Stimulated activated CD8-positive, alpha-beta memory T cell treated with anti-CD3 and anti-CD28 coated beads, Interleukin-7, amount 100 ng/mL, for 1 hour (primary cell): ENCODE measurements at places on chromosomes 16 and 17.
A peak's percentile ranks its signal among the peaks of the same experiment; 100 is the strongest.

GRCh38 chr16:73874324-73874723 lies 422.3 kb upstream of the PSMD7 start:
- DNase-seq, result no peak

DNA sequence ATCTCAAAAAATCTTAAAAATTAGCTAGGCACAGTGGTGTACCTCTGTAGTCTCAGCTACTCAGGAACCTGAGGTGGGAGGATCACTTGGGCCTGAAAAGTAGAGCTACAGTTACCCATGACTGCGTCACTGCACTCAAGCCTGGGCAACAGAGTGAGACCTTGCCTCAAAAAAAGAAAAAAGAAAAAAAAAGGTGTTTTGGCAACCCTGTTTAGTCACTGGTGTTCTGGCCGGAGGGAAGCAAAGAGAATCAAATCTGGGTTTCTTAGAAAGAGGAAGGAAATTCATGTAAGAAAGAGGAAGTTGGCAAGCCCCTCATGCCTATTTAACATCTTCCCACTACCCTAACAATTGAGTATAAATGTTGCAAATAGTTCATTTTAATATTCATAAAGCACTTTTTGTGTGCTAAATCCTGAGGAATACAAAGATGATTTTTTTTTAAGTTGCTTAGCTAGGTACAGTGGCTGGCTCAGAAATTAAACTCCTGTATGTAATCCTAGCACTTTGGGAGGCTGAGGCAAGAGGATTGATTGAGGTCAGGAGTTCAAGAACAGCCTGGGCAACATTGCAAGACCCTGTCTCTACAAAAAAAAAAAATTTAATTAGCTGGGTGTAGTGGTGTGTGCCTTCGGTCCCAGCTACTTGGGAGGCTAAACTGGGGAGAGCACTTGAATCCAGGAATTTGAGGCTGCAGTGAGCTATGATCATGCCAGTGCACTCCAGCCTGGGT lies 6.5 kb upstream of the USP32 start:
- DNase-seq, result no peak

DNA sequence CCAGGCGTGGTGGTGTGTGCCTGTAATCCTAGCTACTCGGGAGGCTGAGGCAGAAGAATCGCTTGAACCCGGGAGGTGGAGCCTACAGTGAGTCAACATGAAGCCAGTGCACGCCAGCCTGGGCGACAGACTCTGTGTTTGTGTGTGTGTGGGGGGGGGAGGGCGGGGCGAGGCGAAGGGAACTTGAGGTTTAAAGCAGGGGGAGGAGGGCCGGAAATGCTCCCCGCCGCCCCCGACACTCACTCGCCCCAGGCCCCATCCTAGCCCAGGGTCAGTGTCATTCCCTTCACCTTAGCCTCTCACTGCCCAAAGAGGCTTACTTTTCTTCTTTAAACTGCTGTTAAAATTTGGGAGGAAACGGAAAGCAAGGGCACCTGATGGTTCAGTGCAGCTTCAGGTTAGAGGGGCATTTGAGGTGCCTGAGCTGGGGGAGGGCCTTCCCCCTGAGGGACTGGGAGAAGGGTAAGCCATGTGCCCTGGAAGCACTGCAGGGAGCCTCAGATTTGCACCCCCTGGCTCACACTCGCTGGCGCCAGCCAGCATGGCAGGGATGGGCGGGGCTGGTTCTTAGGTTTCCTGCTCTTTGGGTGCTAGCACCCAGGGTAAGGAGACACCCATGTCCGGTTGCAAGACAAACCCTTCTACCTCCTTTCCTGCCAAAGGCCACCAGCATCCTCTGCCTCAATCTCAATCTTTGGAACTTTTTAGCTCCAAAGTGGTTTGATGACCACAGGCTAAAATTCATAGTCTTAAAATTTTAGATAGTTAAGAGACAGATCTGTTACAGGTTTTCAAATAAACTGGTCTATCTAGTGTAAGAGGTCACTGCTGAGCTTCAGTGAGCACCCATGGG lies 2.2 kb upstream of the LIMD2 start:
- DNase-seq, result no peak

DNA sequence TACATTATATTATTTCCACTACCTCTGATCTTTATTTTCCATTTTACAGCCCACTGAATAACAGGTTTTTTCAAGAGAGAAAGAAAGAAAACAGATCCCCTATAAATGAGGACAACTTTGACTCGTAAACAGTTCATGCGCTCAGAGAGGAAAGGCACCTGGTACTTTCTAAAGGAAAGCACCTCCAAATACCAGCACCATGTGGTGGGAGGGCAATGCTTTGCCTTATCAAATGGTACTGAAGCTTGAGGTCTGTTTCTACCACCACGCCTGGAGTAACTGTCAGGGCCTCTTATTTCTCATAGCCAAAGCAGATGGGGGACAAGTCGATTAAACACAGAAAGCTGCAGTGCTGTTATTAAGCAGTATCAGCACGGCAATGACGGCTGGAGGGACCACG lies 510.3 kb upstream of the ZFHX3 start:
- no peak for DNase-seq

GRCh38 chr17:59829217-59830006 lies 63.3 kb downstream of the TUBD1 start:
- no peak for DNase-seq

DNA sequence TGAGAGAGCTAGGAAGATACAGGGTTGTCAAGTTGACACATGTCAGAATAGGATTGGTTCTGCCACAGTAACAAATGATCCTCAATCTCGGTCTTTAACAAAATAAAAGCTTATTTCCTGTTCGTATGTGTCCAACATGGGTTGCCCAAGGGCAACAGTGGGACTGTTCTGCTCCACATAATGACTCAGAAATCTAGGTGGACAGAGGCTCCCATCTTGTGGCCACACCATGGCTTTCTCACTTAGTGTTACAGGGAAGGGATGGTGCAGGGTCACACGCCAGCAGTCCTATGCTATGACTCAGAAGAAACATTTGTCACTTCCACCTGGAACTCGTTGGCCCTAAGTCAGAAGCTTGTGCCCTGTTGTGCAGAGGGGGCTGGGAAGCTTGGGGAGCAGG lies 364.9 kb downstream of the SNX29 start:
- no peak for DNase-seq

GRCh38 chr17:31724619-31725018 lies 134.4 kb downstream of the COPRS start:
- no peak for DNase-seq

- no peak for DNase-seq
Measured at GRCh38 chr17:17970699-17971430, 1.3 kb downstream of the TOM1L2 start.

GRCh38 chr17:143785-144281 lies 6.5 kb downstream of the SCGB1C2 start:
- peak; percentile 74 for DNase-seq

GRCh38 chr17:44359006-44359405 lies 4.6 kb downstream of the FAM171A2 start:
- no peak for DNase-seq

DNA sequence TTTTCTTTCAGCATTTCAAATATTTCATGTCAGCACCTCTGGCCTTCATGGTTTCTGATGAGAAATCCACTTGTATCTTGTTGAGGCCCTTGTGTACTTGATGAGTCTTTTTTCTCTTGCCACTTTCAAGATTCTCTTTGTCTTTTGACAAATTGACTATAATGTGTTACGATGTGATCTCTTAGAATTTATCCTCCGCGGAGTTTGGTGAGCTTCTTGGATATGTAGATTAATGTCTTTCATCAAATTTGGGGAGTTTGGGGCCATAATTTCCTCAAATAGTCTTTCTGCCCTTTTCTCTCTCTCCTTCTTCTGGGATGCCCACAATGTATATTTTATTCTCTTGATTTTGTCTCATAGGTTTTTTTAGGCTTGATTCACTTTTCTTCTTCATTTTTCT lies 96.0 kb downstream of the CHD9 start:
- DNase-seq, result no peak

GRCh38 chr17:9465210-9465921 lies 110.3 kb downstream of the STX8 start:
- no peak for DNase-seq

GRCh38 chr17:65930140-65930730 lies 261.7 kb downstream of the CEP112 start:
- no peak for DNase-seq

DNA sequence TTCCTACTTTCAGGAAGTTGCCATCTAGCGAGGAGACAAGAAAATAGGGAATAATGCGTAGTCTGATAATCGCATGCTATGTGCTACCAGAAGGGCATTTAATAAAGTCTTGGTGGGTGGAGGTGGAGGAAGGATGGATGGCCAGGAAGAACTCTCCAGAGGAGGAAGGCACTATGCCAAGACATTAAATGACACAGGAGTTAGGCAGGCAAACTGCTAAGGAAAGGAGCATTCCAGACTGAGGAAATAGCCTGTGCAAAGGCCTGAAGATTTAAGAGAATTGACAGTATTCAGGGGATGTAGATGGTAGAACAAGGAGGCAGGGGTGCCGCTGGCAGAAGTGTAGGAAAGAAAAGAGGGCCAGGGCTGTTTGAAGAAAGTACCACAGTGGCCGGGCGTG lies 19.3 kb upstream of the ARHGAP44 start:
- no peak for DNase-seq

DNA sequence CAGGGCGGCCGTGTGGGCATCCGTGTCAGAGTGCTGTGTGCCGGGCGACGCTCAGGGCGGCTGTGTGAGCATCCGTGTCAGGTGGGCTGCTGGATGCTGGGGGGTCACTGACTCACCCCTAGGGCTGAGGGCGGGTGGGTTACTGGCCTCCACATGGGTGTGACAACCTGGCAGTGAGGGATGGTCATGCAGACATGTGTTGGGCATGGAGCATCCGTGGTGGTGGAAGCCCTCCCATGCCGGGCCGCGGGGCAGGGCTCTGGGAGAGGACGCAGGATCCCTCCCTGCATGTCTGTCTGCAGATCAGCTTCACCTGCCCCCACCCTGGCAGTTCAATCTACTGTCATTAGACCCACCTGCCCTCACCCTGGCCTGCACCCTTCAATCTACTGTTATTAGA lies 56.3 kb downstream of the METRNL start:
- DNase-seq, result no peak

DNA sequence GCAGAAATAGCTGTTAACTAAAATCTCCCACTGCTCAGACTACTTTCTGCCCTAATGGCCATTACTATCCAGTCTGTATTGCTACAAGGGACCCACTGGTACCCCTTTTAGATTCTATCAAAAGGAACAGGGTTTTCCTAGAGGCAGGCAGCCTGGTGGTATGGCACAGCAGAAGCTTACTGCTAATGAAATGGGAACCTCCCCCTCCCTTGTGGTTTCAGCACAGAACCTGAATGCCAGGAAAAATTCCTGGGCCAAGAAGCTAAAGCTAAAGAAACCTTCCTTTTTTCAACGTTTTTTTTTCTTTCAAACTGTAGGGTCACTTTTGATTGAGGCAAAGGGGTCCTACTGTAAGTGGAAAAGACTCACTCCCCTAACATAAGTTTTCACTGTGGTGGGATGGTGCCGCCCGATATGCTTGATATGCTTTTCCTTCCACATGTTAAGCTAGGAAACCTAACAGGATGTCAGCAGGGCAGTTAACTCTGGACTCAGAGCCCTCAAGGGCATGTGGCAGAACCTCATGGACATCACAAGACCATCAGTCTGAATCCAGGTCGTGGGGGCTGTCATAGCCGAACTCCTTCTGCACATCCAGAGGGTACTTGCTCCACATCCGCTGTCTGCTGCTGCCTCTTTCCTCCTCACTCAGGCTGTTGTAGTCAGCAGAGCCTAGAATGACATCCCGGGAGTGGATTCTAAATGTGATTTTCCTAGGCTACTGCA lies 9.8 kb downstream of the SLC7A6OS start:
- DNase-seq, result no peak

- DNase-seq, result no peak
Measured at GRCh38 chr17:69535016-69535570, 120.6 kb downstream of the MAP2K6 start.
